ENCODE measurements at places on chromosomes 12 and 14.

DNA sequence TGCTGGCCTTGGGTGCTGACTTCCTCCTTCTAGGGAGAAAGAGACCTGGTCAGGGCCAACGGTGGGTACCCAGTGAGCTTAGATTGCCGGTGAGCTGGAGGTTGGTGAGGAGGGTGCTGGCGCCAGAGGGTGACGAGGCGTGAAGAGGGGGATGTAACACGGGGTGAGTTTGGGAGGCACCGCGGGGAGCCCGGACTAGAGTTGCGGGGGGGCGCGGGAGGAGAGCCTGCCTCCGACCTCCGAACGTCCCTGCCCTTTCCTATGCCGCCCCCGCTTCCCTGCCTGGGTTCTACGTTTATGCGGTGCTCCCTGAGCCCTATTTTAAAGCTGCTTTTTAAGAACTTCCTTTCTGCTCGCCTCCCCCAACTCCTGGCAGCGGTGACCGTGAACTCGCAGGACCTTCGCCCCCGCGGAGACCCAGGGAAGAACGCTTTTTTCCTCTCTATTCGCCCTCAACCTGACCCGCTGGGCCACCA, 18.6 kb downstream of the OR6S1 start:
- DNase-seq = no peak

DNA sequence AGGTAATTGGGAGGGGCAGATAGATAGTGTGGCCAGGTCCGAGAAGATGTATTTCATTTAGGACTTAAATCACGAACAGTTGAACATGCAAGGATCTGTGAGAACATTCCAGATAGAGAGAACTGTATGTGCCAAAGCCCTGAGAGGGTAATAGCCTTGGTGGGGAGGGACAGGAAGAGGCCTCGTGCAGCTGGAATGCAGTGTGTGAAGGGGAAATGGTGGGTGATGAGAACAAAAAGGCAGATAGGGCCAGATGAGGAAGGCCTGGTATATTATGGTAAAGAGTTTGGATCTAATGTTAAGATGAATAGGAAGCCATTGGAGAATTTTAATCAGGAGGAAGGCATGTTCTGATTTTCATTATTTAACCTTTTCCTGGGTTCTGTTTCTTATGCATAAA, 136.3 kb downstream of the TPH2 start:
- DNase-seq = no peak

DNA sequence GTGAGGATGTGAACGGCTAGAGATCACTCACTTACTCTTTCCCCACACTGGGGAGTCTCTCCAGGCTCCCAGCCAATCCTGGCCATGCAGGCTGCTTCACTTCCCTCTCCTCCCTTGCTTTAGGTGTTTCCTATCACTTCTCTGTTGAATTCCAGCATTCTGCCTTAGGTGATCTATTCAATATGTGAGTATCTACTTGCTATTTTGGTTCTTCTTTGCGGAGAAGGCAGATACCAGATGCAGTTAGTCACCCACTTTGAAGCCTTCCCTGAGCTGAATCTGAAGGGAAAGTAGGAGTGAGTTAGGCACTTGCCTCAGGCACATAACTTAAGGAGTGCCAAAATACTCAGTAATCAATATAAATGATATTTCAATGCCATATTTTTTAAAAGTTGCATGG, 36.0 kb upstream of the FAR2 start:
- DNase-seq = no peak

GRCh38 chr14:100022772-100023451, 42.3 kb upstream of the EVL start:
- no peak for DNase-seq

- no peak for DNase-seq
Observed at GRCh38 chr14:69354383-69355153, 43.5 kb downstream of the ERH start.

- DNase-seq = no peak
Observed at GRCh38 chr12:116707751-116708150, 30.1 kb downstream of the SPRING1 start.

DNA sequence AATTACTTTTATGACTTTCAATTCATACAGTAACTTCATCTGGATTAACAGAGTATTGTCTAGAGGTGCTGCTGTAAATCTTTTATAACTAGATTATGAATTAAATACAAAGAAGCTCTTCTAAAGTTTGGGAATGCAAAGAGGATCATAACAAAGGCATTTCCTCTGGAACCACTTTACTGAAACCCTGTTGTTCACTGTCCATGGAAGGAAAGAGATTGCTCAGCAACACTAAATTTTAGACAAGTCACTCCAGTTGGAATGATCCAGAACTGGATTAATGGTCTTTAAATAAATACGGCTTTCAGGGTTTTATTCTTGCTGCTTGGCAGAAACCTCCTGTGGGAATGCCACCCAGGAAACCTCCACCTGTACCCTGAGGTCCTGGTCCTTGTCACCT, 250.6 kb downstream of the KSR2 start:
- no peak for DNase-seq

- no peak for DNase-seq
Observed at GRCh38 chr12:91388573-91388972, 206.0 kb upstream of the DCN start.

DNA sequence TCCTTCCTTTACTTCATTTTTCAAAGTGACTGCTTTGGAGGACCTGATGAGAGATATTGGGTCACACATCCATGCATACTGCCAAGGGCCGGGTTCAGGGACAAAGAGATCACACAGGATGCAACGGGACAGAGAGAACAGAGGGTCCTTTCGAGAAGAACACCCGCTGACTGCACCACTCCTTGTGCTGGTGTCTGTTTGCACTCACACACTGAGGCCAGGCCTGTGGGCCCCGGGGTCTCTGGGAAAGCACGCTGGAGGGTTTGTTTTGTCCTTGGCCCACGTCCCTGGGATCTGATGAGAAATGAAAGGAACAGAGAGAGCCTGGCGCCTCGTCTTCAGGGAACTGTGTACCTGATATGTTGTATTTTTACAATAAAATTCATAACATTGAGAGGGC, 42.2 kb downstream of the PAH start:
- no peak for DNase-seq

DNA sequence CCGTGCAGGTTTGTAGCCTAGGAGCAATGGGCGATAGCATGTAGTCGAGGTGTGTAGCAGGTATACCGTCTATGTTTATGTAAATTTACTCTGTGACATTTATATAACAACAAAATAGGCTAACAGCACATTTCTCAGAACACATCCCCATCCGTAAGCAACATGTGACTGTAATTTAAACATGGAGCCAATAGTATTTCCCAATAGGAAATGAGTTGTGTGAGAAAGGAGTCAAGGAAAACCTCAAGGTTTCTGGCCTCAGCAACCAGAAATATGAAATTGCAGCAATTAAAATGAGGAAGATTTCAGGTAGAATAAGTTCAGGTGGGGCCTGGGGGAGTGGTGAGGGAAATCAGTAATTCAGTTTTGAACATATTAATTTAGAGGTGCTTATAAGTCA, 136.0 kb downstream of the MSRB3 start:
- no peak for DNase-seq

- no peak for DNase-seq
Observed at GRCh38 chr12:119694111-119694510, 26.2 kb downstream of the PRKAB1 start.

DNA sequence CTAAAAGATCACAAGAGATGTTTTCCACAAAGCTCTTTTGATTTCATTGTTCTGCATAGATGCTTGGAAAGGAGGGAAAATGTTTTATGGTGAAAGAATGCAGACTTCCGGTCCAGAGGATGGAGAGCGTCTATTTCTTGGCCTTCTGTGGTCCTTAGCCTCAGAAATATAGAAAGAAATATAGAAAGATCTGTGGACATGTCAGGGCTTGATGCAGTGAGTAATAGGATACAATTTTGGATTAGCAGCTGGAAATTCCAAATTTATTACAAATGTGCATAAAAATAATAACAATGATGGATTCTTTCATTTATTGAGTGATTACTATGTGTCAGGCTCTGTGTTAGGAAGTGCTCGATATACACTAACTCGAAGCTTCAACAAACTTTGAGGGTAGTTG, 20.2 kb downstream of the AKAP6 start:
- no peak for DNase-seq

DNA sequence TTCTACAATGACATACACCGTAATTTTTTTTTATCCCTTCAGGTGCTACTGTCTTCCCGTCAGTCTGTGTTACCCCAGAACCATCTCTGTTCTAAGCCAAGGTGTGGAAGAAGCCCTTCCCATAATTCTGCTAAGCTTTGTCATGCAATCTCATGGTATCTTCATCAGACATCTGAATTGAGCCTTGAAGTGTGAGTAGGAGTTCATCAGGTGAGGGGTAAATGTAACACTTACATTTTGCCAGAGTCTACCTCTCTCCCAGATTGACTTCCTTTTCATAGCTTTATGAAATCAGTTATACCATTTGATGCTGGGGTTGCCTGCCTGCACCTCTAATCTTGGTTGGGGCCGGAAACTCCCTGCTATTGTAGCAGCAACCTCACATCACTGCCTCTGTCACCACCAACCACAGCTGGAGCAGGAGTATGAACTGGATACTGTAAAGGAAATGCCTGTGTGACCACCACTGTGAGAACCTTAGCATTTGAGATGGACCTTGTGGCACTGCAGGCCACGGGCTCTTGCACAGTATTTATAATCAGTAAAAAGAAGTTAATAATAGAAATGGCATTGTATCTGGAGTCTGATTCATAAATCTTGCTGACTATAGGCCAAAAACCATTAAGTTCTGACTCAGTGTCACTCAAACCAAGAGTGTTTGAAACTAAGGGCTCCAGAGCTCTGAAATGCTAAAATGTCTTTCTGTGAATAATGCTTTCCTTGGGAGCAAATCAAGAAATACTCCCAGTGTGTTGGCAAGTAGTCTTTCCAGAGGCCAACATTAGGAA, 58.7 kb upstream of the STK38L start:
- DNase-seq = no peak

- DNase-seq = no peak
Observed at GRCh38 chr12:9073076-9073475, 42.6 kb downstream of the A2M start.

DNA sequence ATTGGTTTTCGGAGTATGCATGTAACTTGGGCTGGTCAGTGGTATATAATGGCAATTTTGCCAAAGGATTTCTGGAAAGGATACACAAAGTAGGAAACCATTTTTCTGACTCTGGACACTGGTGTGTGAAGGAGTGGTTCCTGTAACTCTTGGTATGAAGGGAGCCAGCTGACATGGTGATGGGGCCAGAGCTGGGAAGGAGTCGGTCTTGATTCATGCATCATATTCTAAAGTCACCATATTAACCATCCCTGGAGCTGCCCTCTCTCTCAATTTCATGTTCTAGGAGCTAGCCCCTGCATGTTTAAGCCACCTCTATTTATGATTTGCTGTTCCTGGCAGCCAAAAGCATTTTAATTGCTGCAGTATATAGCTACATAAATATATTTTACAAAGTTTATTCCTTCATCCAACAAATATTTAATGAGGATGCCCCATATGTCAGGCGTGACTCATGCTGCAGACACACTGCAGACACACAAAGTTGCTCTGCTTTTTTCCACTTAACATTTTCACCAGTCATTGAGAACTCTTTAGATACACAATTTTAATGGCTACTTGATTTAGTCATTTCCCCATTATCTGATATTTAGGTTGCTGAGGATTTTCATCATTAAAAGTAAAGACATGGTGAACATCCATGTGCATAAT, 78.7 kb upstream of the PSMC1 start:
- no peak for DNase-seq

GRCh38 chr14:96189281-96189711, 15.3 kb upstream of the BDKRB2 start:
- DNase-seq = peak; percentile 39

DNA sequence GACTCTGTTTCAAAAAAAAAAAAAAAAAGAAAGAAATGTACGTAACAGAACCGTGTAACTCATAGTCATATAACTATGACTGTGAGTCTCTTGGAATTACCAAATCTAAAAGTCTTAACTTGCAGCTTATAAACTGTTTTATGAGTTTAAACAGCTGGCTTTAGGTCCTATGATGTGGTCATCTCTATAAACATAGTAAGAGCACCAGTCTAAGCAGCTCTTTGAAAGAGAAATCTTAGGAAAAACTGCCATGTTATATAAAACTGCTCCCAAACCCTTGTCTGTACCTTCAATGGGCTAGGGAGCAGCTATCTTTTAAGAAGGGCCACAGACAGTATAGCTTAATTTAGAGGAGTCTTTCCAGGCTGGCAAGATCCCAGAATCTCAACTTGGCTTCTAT, 115.5 kb upstream of the AEBP2 start:
- DNase-seq = no peak

GRCh38 chr12:121894633-121895032, 6.0 kb downstream of the PSMD9 start:
- no peak for DNase-seq

DNA sequence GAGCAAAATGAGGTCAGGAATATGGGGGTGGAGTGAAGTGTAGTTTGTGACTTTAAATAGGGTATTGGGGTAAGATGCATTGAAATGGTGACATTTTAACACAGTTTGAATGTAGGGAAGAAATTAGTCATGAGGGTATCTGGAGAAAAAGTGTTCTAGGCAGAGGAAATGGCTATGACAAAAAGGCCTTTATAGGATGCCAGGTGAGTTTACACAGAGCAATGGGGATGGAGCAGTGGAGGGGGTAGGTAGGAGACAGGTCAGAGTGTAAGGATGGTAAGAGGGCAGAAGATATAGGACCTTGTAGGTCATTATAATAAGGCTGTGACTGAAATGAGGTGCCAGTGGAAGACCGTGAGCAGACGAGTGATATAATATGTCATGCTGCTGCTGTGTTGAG, 30.4 kb downstream of the HEATR5A start:
- no peak for DNase-seq

GRCh38 chr14:81263777-81264410, 43.1 kb upstream of the GTF2A1 start:
- no peak for DNase-seq

- no peak for DNase-seq
Observed at GRCh38 chr14:51295646-51296263, 55.7 kb downstream of the TMX1 start.

DNA sequence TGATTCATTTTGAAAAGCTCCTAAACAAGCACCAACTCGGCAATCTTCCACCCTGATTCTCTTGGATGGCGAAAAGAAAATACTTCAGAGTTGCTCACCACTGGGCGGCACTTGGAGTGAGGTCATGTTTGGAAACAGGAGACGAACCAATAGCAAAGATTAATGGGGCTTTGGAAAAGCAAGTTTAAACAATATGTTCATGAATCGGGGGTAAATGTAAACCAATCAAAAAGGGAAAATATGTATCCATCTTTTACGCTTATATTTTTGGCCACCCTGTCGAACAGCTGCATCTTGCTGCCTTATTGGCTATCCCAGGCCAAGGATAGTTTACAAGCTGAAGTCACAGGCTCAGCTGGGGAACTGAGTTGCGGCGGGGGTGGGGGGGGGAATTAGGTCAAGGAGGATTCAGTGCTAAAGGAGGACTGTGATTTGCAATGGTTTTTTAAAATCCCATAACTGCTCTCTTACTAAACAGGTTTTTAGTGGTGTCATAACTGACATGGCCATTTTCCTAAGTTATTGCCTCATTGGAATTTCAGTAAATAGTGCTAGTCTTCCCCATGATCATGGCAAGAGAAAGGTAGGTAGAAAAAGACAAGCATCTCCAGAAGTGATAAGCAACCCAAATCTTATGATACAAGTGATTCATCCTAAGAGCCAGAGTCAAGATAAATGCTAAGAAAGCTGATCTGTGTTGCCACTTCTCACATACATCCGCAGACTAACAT, 210.6 kb downstream of the PHLDA1 start:
- DNase-seq = no peak

Measured in inflammatory macrophage treated with lipopolysaccharide for 1 hour (primary cell).